ENCODE measurements at places on chromosomes 7 and 10. TPM values are rescaled to one million over a fixed set of nuclear protein-coding genes. Genes with fewer than 3 reads are reported as not detected.

DNA sequence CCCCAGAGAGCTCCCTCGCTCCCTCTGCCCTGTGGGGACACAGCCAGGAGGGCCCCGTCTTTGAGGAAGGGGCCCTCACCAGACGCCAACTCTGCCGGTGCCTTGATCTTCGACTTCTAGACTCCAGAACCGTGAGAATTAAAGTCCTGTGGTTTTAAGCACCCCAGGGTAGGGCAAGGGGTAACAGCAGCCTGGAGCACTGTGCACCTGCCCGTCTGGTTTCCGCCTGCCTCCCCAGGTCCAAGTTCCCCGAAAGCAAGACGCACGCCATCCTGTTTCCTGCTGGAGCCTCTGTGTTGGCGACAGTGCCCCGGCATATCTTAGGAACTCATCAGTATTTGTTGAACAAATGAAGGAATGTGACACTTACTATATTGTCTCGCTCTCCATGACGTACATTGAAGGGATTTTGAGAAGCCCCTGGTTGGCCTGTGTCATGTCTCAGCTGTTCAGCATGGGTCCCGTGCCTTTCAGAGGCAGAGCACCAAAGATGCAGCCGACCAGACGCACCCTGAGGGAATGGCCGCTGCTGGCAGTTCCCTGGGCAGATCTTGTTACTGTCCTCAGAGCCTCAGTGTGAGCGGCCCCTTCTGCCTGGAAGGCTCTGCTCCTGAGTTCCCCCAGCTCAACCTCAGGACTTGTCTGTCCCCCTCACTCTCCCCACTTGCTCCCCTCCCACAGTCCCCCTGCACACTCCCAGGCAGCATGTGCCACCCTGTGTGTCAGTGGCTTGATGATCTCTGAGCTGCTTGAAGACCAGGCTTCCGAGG lies 226.2 kb downstream of the TCERG1L start:
- DNase-seq, result no peak

The GIMAP2 gene
- total RNA-seq, result not detected

- DNase-seq, result no peak
Observed at GRCh38 chr7:373818-374705, 84.1 kb downstream of the FOXL3 start.

The FAM13C gene
- total RNA-seq, result 6.4 TPM

GRCh38 chr10:10132009-10132408 lies 885.7 kb upstream of the CELF2 start:
- no peak for DNase-seq

DNA sequence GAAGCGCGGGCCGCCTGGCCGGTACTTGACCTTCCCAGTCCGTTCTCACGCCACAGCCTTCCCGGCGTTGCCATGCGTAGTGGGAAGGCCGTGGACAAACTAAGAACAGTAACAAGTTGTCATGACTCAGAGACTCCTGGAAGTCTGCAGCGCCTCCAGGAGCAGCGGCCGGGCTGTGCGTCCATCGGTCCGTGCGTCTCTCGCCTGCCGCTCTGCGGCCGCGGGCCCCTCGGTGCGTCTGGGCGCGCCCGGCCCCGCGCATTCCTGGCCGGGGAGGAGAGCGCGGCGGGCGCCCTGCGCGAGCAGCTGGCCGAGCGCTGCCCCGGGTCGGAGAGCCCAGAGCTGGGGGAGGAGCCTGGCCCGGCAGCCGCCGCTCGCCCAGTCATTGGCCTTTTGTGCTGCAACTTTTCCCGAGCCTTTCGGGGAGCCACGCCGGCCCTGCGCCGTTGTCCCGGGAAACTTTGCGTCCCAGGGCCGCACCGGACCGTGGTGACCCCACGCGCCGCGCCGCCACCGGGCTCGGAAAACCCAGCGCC lies 123.7 kb downstream of the TACC2 start:
- peak; percentile 71 for DNase-seq

- DNase-seq, result no peak
Observed at GRCh38 chr7:105643384-105643783, 62.1 kb upstream of the EFCAB10 start.

DNA sequence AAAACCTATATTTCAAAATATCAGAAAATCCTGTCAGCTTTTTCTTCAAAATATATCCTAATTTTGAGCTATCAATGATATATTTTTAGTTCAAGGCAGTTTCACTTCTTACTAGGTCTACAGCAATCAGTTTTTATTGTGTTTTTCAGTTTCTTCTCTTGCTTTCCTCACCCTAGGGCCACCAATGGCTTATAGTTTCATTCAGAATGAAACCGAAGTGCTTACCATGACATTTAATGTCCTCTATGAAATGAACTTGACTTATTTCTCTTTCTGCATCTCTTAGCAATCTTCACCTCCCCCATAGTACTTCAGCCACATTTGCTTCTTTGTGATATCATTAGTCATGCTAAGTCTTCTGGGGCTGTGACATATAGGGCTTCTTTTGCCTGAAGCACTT lies 100.3 kb downstream of the ARL5B start:
- DNase-seq, result no peak

Measured in progenitor cell of endocrine pancreas (in vitro differentiated cells).